Suppressor macrophage (primary cell): ENCODE measurements at places on chromosomes 2 and 18.

DNA sequence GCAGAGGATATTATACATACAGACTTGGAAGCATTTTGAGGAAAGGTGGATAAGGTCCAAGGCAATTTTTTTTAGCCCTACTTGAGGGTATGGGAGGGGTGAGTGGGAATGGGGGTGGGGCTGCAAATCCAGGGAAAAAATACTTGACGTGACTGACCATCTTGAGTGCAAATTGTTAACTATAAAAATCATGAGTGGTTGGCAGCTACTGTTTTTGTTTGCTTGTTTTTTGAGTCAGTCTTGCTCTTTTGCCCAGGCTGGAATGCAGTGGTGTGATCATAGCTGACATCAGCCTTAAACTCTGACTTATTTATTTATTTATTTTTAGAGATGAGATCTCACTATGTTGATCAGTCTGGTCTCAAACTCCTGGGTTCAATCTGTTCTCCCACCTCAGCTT is 458.8 kb downstream of the PIK3C3 start:
- no peak for DNase-seq

DNA sequence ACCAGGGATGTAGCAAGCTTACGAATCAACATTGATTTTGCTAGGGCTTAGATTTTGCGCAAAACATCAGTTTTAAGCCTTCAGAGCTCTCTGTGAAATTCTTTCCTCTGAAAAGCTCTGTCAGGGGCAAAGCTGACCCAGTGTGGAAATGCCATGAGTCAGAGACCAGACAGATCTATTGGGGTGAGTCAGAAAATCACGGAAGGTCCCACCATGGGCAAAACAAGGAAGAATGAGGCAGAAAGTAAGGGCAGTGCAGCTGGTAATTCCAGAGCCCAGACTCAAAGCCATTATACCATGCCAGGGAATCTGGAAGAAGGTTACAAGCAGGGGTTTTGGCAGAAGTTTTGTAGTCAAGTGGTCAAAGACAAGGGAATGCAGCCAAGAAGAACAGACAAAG is 256.6 kb upstream of the CTAGE1 start:
- peak; percentile 7 for DNase-seq

DNA sequence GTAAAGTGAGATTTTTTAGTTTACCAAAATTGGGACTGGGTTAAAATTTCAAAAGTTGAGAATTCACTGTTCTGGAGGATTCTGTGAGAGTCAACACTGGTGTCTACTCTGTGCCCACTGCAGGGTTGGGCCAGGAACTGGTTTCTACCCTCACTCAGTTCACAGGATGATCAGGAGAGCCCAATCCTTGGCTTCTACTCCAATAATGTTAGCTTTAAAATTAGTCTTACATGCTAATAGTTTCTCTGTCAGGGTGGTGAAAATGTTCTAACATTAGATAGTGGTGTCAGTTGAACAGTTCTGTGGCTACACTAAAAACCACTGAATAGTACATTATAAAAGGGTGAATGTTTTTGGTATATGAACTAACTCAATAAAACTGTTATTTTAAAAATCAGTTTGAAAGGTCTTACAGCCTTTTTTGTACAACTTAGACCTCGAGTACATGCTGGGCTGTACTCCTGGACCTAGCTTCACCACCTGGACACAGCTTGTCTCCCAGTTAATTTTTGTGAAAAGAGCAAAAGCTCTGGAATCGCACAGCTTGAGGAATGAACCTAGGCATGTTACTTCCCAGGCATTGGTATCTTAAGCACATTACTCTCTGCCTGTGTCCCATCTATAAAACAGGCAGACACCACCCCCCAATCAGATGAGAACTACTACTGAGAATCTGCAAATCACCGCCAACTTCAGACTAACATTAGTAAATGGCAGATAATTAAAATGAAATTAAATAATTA is 44.4 kb downstream of the ACVR1 start:
- DNase-seq, result no peak

GRCh38 chr18:59941331-59941730 is 41.5 kb downstream of the PMAIP1 start:
- peak; percentile 63 for DNase-seq

DNA sequence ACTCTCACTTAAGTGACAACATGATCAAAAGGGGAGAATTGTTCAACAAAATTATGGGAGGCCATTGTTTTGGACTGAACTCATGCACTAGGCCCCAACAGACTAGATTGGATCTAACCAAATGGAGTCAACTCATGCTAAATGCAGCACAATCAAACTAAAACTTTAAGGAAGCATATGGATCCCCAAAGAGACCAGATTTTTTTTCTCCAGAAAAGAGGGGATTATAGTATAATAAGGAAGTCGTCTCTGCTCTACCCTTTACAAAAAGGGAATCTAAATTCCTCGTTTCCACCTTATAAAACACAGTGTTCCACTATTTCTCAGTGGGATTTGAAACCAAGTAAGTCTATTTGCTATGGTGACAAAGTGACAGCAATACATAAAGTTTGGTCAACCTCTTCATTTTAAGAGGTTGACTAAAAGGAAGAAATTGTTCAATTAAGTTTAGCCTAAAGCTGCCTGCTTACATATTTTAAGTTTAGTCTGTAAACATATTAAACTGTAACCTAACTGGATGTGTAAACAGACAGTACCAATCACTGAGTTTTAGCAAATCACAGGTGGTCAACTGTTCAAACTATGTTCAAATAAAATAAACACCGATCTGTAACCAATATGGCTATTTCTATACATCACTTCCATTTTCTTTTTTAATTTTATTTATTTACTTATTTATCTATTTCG is 40.9 kb upstream of the MAT2A start:
- DNase-seq, result no peak

- peak; percentile 39 for DNase-seq
These were observed 26.5 kb upstream of the EML4 start for GRCh38 chr2:42142547-42143184.

DNA sequence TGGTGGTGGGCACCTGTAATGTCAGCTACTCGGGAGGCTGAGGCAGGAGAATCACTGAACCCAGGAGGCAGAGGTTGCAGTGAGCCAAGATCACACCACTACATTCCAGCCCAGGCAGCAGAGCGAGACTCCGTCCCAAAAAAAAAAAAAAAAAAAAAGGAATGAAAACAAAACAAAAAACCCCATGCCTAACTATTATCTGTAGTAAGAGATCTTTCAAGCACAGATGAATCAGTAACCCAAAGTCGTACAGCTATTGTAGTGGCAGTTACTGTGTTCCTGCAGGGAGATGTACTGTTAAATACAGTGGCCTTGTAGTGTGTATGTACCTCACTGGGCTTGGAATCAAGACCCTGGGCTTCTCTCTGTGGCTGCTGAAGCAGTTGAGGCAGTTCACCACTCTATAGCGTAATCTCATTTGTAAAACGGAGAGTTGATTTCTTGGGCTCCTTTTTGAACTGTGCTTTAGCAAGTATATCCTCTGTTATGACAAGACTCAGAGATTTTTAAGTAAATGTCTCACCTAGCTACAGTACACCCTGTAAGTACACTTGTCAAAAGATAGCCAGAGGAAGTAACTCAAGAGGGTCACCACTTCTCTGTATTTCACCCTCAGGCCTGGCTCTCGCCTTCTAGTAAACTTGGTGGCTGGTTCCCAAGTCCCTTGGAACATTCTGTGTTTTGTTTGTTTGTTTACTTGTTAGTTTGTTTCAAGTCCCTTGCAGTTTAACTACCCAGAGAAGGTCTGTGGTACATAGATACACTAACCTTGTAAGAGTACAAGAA is 109.6 kb upstream of the FOSL2 start:
- no peak for DNase-seq

DNA sequence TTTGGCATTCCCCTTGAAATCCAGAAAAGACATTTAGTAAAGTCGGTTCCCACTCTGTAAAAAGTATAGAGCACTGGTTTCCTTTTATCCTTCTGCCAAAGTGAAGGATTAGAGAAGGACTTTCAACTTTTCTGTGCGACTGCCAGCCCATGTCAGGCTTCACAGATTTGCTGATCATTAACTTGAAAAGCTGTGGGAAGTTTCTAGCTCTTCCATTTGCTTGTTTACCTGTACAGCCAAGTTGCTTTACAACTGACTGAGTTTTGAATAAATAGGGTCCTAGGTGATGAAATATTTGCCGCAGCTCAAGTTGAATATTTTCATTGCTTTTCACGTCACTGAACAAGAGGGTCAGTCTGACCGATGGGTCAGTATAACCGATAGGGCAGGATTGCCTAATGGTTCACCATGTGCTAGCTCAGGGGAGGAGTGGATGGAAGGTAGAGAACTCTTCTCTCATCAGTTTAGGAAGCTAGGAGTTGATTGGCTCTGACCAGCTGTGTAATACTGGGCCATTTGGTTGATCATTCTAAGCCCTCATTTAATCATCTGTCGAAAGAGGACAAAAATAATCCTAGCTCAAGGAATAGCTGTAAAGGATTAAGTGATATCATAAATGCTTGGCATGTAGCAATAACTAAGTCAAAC is 30.4 kb downstream of the UPP2 start:
- DNase-seq, result no peak

DNA sequence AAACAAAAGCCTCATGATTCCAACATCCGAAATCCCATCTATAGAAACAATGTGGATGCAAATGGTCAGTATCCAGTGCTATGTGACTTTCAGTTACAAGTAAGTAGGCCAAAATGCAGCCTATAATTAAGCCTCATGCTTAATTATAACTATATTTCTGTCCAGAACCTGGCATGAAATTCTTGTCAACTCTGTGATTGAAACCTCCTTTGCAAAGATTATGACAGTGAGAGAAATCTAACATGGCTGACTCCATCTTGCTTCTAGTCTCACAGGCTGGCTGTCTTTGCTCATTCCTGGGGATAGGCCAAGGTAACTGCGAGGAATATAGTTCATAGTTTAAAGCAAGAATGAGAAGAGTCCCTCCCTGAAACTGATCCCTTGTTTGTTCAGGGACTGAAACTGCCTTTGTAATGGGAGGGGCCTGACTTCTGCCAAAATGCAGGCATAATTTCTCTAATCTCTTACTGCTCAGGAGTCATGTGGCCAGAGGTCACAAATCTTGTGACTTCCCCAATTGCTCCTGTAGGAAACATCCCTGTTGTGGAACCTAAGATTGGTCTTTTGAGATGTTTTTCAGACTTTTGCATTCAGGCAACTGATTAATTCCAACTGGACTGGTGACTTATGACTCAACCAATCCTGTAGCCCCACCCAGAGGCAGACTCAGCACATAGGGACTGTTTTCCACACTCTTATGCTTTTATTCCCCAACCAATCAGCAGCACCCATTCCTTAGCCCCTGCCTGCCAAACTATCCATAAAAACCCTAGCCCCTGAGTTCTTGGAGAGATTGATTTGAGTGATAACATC is 84.5 kb upstream of the TLK1 start:
- peak; percentile 75 for DNase-seq

- DNase-seq, result no peak
These were observed 50.2 kb upstream of the CHST9 start for GRCh38 chr18:27235218-27235870.

DNA sequence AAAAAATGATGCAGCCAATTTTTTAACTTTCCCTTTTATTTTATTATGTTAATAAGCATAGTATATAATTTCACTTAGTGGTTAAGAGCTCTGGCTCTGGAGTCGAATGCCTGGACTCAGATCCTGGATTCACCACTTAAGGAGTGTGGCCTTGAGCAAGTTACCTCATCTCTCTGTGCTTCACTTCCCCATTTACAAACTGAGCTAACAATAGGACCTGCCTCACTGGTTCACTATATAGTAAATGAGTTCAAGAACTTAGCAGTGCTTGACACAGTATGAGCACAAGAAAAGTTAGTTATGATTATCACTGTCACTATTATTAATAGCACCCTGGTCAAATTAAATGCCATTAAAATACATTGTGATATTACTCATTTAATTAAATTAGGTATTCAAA is 30.6 kb downstream of the SCN3A start:
- DNase-seq, result peak; percentile 15

DNA sequence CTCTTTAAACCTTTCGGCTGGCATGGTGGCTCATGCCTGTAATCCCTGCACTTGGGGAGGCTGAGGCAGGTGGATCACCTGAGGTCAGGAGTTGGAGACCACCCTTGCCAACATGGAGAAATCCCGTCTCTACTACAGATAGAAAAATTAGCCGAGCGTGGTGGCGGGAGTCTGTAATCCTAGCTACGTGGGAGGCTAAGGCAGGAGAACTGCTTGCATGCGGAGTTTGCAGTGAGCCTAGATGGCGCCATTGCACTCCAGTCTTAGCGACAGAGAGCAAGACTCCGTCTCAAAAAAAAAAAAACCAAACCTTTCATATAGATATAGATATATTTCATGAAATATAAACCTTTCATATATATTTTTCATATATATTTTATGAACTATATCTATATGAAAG is 864.7 kb downstream of the TRIB2 start:
- no peak for DNase-seq

GRCh38 chr2:109205447-109205846 is 76.4 kb downstream of the SH3RF3 start:
- DNase-seq, result no peak

DNA sequence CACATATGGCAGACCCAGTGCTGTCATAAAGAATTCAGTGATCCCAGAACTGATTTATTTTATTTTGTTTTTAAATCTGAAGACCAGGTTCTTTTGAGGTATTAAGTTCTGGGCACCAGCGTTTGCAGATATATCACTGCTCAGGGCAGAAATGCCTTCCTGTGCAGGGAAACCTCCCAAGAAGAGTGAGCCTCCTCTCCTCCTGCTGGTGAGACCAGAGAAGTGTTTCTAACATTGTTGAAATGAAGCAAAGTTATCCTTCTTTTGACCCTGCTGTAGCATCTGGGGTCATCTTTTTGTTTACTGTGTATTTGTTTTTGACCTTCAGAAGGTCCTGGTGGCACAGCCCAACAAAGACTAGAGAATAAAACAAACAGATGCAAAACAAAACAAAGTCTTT is 94.0 kb downstream of the AQP4 start:
- DNase-seq, result peak; percentile 38

DNA sequence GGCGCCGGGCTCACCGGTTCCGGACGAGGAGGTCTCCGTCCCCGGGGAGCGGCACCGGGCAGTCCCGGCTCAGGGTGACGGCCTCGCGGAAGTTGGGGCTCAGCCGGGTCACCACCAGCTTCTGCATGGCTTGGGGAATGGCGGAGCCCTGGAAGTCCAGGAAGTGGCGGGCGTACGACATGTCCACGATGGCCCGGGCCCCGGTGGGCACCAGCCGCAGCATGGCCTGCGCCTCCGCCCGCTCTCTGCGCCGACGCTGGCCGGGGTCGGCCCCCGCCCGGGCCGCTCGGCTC is 157 bp downstream of the PTGR3 start:
- no peak for DNase-seq

DNA sequence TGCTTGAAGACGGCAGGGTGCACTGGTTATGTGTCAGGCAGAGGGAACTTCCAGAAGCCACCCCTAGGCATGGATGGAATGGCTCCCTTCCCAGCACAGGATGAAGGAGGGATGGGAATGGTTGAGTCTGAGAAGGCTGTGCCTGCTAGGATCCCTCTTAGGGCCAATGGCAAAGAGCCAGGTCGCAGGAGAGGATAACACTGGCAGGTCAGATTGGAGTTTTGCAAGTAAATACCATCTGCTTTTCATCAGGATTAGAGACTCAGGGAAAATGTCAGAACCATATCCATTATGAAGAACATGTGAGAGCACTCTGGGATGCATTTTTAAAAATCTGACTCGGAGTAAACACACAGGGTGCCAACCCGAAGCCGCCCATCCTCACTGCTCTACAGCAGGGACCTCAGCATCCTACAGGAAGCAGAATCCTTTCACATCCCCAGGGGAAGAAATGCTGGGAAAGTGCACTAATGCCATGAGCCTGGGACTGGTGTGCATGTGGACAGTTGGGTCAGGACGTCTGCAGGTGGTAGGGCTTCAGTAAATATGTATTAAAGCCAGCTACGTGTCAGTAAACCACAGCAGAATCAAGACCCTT is 139.9 kb downstream of the MYT1L start:
- no peak for DNase-seq

- DNase-seq, result peak; percentile 55
These were observed 25.4 kb downstream of the WDR75 start for GRCh38 chr2:189466656-189467055.
